Left cardiac atrium (tissue), 4 donors: ENCODE measurements at places on chromosomes 1 and 21. TPM values are rescaled to one million over a fixed set of nuclear protein-coding genes. Genes with fewer than 3 reads are reported as not detected.

- DNase-seq: no peak
Measured at GRCh38 chr1:35637401-35637809, 3.9 kb downstream of the PSMB2 start.

DNA sequence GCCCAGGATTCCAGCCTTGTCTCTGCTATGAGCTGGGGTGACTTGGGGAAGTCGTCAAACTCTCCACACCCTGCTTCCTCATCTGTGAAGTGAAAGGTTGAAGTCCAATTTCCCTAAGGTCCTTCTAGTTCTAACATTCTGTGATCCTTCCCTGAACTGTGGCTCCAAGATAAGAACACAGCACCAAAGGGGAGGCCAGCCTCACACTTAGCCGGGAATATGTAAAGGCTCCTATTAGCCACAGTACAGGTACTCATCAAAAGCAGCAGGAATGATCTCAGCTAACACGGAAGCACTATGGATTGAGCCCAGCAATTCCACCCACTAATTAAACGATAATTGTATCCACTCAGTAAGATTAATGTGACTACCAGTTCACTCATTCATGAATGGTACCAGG lies 4.0 kb downstream of the SLC30A10 start:
- DNase-seq: no peak

SAMD13 gene
- 0.50 TPM for total RNA-seq

GRCh38 chr1:165988275-165988674 lies 160.9 kb downstream of the UCK2 start:
- no peak for DNase-seq

DNA sequence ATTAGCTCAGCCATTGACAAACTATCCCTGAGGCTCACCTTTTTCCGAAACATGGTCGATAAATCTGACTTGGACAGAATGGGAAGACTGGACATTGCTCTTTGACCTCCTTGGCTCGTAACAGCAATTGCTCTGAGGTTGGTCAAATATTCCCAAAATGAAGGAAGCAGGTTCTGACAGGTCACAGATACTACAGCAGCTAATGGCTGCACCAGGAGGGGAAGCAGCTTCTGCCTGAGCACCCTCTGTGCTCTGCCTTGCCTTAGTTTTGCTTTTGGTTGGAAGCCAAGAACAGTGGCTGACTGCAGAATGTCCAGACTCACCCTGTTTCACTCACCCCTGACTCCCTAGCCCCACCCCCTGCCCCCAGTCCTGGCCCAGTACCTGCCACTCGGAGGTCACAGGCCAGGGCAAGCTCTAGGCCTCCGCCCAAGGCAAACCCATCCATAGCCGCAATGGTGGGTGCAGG lies 15.4 kb downstream of the ECHDC2 start:
- no peak for DNase-seq

CRP gene
- not detected for total RNA-seq

DNA sequence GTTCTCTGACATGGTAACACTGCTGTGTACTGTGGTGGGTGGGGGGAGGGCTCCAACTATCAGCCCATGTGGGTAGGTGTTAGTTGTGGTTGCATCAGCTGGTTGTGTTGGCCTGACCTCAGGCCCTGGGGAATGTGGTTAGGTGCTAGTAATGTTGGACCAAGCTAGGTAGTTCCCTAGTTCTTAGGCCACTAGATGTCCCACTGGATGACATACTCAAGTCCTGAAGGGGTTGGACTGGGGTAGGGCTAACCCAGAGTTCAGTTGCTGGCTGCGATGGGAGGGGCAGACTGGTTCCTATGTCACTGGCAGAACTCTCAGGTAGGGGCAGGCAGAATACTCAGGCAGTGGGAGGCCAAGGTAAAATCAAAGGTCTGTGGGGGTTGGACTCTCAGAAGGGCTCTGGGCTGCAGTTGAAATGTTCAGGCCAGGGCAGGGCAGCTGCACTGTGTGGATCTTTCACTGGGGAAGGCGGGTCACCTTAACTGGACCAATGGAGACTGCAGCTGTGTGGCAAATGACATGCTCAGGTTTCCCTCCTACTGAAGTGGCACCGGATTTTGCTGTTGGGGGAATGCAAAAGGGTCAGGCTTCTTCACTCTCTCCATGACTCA lies 870.7 kb downstream of the LRRIQ3 start:
- no peak for DNase-seq
